ENCODE measurements at places on chromosomes 11 and 22.

DNA sequence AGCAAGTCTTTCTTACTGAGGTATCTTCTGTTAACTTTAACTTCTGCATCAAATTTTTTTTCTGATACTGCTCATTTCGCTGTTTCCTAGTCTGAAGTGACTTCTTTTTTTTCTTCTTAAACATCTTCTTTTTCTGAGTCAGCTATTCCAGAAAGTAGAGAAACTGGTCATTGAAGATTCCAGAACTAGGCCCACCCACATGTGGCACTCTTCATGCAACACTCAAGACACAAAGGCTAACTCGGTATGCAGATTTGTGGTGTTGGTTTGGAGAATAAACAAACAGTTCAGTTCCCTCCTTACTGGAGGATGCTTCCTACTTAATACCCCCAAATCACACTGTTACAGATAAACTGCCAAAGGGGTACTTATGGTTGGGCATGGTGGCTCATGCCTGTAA lies 25.2 kb upstream of the MTCH2 start:
- DNase-seq, result no peak

- no peak for DNase-seq
These were observed 350.3 kb upstream of the MPPED2 start for GRCh38 chr11:30936491-30936890.

- DNase-seq, result no peak
These were observed 4.8 kb downstream of the RELT start for GRCh38 chr11:73380897-73381410.

GRCh38 chr11:128757235-128757711 lies 63.4 kb downstream of the FLI1 start:
- DNase-seq, result peak; percentile 90

GRCh38 chr11:134533511-134533910 lies 121.5 kb upstream of the B3GAT1 start:
- no peak for DNase-seq

- DNase-seq, result no peak
These were observed 48.3 kb downstream of the KREMEN1 start for GRCh38 chr22:29121124-29121523.

DNA sequence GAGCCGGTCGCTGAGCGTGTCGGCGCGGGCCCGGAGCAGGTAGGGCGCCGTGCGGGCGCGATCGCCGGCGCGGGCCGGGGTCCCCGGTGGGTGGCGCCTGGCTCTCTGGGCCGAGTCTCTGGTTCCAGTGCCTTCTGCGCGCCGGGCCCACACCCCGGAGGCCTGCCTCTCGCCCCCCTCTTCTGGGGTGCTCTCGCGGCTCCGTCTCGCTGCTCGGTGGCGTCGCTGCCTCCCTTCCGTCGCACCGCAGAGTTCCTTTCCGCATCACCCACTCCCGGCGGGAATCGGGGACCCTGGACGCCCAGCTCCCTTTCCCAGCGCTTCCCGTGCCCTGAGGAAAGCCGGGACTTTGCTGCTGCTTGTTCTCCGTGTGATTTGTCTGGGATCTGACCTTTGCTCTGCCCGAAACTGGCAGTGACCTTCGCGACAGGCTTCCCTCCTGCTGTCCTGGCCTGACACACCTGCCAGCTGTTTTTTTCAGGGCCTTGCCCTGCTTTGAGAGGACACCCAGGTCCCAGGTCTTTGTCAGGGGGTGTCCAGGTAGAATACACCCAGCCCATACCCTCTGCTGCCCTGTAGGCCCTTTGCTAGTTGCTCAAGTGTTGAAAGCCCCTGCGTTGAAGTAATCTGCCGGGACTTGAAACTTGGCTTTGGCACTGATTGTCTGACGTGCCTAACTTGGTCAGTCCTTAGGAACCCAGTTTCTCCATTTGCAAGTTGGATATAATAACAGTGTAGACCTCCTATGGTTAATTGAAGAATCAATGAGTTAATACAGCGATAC lies 711 bp downstream of the FDX1 start:
- peak; percentile 36 for DNase-seq

- no peak for DNase-seq
These were observed 55.7 kb downstream of the BCR start for GRCh38 chr22:23236026-23236425.

DNA sequence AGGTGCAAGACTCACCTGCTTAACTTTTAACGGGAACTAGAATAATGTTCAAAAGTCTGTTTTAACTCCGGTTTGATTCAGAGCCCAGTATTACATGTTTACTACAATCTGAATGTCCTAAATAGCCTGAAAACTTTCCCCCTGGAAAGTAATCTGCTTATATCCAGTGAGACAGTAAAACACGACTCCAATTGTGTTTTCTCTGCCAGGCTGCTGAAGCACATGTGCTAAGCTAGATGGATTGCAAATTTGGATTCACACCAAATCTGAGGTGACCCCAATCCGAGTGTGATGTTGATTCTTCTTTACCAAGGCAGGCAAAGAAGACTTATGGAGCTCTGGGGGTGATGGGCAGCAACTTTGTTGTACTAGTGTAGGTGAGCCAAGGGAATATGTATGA lies 158.7 kb upstream of the PDGFD start:
- no peak for DNase-seq

- no peak for DNase-seq
These were observed 183.1 kb downstream of the NAV2 start for GRCh38 chr11:19895776-19896175.

DNA sequence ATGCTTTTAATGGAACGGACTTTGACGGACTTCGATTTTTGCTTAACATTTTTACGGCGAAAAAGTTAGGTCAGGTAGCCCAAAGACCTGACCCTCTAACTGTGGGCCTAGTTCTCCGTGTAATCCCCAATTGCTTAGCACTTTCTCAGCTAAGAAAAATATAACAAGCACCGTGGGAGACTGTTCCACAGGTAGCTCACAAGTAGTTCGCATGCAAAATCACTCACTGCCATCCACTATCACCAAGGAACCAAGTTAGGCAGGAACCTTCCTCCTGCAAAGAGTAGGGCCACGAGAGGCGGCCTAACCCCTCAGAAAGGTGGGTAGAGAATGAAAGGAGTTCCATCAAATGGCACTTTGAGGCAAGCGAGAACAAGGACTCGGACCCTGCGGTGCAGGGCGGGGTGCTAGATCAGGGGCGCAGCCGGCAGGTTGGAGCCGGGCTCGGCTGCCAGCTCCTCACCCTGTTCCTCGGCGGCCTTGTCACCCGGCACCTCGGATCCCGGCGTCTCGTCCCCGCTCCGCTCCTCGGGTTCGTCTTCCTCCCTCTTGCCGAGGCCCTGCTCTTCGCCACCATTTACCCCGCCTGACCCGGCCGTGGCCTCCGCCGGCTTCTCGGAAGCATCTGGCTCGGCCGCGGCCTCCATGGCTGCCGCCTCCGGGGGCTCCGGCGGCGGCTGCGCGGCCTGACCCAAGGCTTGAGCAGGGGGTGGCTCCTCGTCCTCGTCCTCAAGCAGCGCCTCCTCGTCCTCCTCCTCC lies 922 bp downstream of the HNRNPUL2 start:
- DNase-seq, result peak; percentile 40

DNA sequence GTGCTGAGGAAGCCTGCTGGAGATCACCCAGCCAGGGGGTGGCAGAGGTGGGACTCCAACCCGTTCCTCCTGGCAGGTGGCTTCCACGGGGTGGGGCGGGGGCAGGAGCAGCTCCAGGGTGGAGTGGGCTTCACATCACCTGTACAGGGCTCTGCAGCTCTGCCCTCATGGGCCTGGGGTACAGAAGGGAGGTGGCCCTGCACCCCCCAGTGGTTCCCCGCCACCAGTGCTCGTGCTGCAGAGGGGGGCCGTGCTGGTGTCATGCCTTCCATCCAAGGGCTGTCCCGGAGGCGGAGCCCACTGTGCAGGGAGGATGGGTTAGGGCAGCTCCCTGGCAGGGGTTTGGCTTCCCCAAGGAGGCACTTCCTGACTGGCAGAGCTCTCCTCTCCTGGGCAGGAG lies 76.4 kb upstream of the SHISAL1 start:
- DNase-seq, result no peak

DNA sequence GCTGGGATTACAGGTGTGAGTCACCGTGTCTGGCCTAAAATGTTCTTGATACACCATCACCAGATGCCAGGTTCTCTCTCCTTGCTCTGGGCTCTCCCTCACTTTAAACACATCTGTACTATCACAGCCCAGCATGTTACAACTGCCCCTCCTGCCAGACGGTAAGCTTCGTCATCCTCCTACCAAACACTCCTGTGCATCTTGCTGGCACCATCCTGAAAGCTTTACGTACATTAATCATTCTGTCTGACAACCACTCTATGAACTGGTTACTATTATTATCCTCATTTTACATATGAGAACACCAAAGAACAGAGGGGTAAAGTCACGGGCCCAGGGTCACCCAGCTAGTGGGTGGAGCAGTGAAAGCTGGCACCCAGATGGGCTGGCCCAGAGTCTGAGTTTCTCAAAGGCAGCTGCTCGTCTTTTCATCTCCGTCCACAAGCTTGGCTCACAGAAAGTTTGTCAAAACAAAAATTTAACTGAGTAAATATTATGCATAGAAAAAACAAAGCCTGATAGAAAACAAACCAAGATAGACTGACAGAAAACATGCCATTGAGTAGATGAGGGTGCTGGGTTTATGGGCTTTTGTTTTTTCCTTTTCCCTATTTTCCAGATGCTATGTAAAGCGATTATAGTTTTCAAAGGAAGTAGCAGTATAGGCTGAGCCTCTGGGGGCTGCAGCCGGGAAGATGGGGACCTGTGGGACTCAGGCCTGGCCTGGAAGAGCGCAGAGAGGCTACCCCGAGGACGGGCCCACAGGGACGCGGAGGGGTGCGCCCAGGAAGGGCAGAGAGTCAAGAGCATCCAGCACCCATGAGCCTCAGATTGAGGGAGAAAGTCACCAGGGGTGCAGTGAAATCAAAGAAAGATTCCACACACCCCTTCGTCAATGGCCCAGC lies 9.5 kb downstream of the PLA2G6 start:
- DNase-seq, result peak; percentile 66
